ENCODE measurements at places on chromosomes 4 and X.

DNA sequence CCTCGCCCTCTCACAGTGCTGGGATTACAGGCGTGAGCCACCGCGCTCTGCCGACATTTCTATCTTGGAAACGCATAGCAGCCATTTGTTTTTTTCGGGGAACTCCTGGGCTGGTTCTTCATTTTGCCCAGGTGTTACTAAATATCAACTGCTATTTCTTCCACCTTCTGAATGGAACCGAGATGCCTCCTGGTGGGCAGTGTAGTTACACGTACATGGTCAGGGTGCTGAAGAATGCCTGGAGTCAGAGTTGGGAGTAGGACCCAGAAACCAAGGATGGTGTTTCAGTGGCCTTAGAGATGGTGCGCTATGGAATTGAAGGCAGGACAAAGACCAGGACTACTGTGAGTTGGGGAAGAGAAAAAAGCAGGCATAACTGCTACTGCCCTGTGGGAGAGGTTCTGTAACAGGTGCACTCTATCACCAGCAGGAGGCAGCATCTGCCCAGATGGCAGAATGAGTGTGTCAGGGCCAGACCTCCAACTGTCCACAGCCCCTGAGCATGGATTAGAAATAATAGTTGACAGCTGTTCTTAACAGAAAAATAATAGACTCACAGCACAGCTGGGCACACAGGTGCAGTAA is 81.7 kb downstream of the ZC4H2 start:
- H3K4me3 ChIP-seq = no peak overlapping the region
- H3K4me1 ChIP-seq = no peaks in the 10 kb centered on the region
- H3K36me3 ChIP-seq = no peaks in the 10 kb centered on the region
- H3K27ac ChIP-seq = no peak overlapping the region

- H3K27ac ChIP-seq = no peak overlapping the region
- no peak overlapping the region for H3K4me3 ChIP-seq
- H3K36me3 ChIP-seq = peaks cover 93% of the 10 kb centered on the region
- H3K27me3 ChIP-seq = no peaks in the 10 kb centered on the region
- no peaks in the 10 kb centered on the region for H3K4me1 ChIP-seq
These were observed 62.5 kb downstream of the PAQR3 start for GRCh38 chr4:78876568-78877320.

DNA sequence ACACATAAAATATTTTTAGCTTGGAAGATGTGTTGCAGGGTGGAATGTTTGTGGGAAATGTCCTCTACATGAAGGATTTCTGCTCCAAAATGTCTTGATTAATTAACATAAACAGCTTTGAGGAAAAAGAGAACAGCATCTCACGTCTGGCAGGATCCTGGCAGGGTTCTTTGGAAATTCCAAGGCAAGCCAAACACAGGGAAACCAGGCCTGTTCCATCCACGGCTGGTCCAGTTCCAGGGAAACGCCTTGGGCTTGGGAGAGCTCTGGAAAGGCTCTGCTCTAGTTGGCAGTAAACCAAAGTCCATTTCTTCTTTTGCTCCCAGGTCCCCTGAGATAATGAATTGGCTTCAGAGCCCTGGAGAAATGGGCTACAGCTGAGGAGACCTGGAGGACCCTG is 42.4 kb upstream of the GAB1 start:
- H3K4me3 ChIP-seq = no peak overlapping the region
- H3K27me3 ChIP-seq = peaks cover 6% of the 10 kb centered on the region
- H3K36me3 ChIP-seq = no peaks in the 10 kb centered on the region

GRCh38 chr4:65834707-65835106 is 164.4 kb upstream of the EPHA5 start:
- no peaks in the 10 kb centered on the region for H3K4me1 ChIP-seq
- DNase-seq = no peak
- no peaks in the 10 kb centered on the region for H3K27me3 ChIP-seq
- H3K36me3 ChIP-seq = no peaks in the 10 kb centered on the region
- H3K27ac ChIP-seq = no peak overlapping the region

DNA sequence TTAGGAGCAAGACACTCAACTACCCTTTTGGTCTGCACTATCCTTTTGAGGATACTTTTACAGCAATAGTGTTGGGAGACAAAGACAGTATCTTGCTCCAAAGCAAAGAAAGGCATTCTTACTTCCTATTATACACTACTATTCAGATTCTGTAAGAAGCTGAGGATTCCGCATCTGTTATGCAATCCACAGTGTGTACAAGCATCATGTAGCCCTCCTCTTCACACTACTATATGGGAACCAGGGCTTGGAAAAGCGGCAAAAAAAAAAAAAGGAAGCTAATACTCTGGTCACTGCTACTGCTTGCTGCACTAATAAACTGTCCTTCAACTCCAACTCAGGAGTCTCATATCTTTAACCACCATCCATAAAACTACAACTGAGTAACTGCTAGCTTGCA is 59.1 kb downstream of the FBXW7 start:
- H3K36me3 ChIP-seq = no peaks in the 10 kb centered on the region
- no peaks in the 10 kb centered on the region for H3K4me1 ChIP-seq
- H3K27ac ChIP-seq = no peak overlapping the region
- H3K4me3 ChIP-seq = no peak overlapping the region

DNA sequence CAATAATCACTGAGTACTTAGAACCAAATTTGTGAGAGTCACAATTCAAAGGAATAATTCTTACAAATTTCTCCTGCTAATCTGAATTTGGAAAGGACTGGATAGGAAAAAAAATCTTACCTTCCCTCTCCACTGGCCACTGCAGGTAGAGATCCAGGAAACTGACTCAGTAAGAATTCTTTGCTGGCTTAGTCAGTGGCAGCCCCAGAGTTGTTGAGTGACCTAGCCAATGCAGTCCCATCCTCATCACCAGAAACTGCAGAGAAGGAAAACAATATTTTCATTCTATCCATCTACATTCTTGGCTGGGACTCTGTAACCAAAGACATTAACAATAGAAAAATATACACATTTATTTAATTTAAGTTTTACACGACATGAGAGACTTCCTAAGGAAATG is 572.0 kb downstream of the ADGRL3 start:
- H3K4me3 ChIP-seq = no peak overlapping the region
- H3K36me3 ChIP-seq = no peaks in the 10 kb centered on the region
- H3K27ac ChIP-seq = no peak overlapping the region

- no peaks in the 10 kb centered on the region for H3K4me1 ChIP-seq
- no peaks in the 10 kb centered on the region for H3K36me3 ChIP-seq
- H3K4me3 ChIP-seq = no peak overlapping the region
- H3K27ac ChIP-seq = no peak overlapping the region
These were observed 16.3 kb downstream of the KLF8 start for GRCh38 chrX:56248492-56248891.

All from K562 (cell line).